ENCODE measurements at places on chromosomes 2 and 18.
A peak's percentile ranks its signal among the peaks of the same experiment; 100 is the strongest.

- DNase-seq = no peak
Observed at GRCh38 chr18:43680096-43680495, 402.8 kb upstream of the SYT4 start.

GRCh38 chr2:109377976-109378375, 235.8 kb downstream of the SEPTIN10 start:
- DNase-seq = no peak

- DNase-seq = no peak
Observed at GRCh38 chr2:240139011-240139441, 1.4 kb downstream of the OTOS start.

GRCh38 chr2:12795851-12796250, 79.1 kb downstream of the TRIB2 start:
- DNase-seq = no peak

DNA sequence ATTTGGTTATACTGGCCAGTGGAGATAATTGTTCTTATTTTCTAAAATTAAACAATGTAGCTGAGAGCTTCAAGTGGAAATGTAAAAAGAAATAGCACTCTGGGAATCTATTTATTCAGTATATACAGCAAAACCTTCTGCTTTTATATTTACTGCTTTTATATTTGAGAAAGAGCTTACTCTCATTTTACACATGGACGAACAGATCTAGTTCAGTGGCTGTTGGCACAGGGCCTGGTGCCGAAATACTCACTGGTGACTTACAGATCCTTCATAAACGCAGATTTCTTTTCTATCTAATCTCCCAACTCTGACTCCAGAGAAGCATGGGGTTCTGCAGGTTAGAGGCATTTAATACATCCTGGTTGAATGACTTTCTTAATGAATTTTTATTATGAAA, 266.2 kb downstream of the ASXL3 start:
- peak; percentile 7 for DNase-seq

GRCh38 chr2:96415684-96416083, 80.1 kb downstream of the NCAPH start:
- DNase-seq = no peak

DNA sequence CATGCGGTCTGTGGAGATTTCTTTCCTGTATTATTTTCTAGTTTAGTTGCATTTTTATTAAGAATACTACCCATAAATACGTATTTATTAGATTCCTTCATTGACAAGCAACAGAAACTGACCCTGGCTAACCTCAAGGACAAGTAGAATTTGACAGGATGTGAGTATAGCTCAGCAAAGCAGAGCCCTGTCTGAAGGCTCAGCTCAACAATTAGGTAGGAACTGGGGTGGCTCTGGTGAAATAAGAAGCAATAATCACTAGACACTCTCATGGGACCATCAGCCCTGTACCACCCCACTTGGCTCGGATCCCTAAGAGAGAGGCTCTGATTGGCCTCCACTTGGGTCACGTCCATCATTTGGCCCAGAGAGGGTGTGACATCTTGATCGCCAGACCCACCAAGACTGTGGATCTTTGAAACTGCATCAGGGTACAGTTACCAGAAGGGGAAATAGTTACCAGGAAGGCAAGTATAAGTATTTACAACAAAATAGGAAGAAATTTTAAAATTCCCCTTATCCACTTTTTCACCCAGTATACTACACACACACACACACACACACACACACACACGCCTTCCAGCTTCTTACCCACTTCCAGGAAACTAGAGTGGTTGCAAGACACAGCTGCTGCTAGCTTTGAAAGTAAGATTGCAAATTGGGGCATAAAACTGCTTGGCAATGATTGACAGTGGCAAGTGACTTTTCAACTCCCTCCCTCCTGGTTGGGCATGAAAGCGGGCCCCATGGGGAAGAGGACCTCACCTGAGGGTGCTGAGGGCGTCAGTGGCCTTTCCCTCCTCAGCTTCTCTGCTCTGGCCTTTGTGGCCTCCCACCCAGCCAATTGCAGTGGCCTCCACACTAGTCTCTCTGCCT, 41.8 kb downstream of the KCTD18 start:
- no peak for DNase-seq

- DNase-seq = no peak
Observed at GRCh38 chr2:170147576-170147975, 30.4 kb upstream of the MYO3B start.

GRCh38 chr2:20122864-20123263, 71.4 kb upstream of the LAPTM4A start:
- no peak for DNase-seq

DNA sequence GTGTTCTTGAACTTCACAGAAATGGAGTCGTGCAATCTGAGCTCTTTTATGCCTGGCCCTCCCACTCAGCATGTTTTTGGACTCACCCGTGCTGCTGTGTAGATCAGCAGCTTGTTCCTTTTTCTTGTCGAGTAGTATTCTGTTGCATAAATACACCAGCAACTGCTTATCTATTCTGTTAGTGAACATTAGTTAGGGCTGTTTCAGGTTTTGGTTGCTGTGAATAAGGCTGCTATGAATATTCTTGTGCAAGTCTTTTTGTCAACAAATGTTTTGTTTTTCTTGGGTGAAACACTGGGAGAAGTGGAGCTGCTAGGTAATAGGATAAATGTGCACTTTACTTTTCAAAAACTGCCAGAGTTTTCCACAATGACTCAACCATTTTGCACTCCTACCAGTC, 15.3 kb upstream of the CIDEA start:
- DNase-seq = no peak

DNA sequence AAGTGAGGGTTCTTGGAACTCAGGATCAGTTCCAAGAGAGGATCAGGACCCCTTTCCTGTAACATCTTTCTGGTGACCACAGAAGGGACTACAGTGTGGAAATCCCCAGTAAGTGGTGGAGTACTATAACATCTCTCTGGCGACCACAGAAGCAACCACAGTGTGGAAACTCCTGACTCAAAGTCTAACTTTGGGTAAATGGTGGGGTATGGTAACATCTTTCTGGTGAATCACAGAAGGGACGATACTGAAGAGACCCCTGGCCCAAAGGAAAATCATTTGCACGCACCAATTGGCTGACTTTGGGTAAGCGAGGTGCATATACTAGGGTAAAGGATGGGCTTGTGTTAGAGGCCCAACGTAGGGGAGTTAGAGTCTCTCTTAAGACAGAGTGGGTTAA, 56.3 kb upstream of the GULP1 start:
- no peak for DNase-seq

DNA sequence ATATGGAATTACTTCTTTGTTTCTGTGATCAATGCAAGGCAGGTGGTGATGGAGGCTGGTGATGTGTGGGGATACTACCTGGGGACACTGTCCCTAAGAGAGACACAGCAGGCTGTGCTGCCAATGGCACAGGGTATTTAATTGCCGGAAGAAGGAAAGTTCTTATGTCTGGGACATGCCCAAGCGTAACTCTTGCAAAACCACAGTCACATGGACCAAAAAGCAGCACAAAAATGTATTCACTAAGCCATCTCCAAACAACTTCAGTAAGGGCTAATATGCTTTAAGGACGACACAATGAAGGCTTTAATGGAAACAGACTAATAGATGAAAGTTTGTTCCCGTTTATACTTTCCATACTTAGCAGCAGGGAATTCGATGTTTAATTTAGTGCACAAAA, 49.7 kb upstream of the AP1S3 start:
- no peak for DNase-seq

DNA sequence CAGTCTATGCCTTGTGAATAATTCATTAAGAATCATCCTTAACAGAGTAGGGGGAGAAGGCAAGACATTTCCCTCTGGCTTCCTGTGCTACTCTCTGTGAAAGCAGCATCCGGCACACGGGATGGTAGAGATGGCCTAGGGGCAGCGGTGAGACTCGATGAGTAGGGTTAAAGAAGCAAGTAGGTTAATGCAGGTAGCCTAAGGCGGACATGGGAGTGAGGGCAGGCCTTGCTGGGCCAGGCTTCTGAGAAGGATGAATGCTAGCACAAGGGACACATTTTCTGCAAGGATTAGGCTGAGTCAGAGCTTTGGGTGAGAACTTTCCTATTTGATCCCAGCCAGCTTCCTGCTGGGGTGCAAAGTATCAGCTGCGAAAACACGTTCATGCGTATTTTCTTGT, 80.8 kb downstream of the NXPH2 start:
- DNase-seq = no peak

GRCh38 chr2:201643216-201643890, at the start of gene TMEM237:
TMEM237 (minus strand) TSS chr2:201643503; CDS start chr2:201643400, 103 bp downstream.
- DNase-seq = peak; percentile 24

- DNase-seq = no peak
Observed at GRCh38 chr2:121241466-121241865, 43.5 kb downstream of the TFCP2L1 start.

DNA sequence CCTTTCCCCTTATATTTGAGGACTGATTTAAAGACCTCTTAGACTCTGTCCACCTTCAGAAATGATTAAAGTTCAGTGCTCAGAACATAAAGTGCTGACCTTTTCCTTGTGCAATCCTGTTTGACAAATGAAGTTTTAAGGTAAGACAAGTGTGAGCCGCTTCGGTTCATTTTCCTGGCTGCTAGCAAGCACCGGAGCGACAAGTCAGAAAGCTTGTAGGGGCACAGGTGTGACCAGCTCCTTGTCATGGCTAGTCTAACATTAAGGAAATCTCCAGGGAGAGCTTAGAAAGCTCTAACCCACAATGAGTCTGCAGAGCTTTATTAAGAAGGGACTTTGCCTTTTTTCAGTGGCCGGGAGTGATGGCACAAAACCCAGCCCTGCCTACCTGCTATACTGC, 2.3 kb upstream of the NCKAP5 start:
- DNase-seq = no peak

DNA sequence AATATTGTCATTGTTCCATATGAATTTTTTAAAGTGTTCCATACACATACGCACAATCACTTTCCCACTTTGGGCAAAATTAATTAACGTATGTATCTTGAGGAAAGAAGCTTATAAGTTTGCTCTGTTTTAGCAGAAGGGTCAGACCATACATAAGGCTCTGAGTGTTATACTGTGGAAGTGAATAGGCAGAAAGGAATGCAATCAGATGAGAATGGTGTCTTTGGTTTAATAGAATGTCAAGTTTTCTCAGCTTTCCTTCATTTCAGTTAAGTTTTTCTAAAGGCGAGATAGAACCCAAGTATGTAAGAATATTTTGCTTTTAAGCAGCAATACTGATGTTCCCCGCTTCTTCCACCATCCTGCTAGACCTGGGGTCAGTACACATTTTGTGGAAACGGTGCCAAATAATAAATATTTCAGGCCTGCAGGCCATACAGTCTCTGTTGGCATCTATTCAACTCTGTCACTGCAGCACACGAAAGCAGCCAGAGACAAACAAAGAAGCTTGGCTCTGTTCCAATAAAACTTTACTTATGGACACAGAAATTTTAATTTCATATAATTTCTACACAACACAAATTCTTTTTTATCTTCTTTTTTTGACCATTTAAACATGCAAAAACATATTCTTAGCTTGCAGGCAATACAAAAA, 100.6 kb downstream of the UPP2 start:
- peak; percentile 42 for DNase-seq

DNA sequence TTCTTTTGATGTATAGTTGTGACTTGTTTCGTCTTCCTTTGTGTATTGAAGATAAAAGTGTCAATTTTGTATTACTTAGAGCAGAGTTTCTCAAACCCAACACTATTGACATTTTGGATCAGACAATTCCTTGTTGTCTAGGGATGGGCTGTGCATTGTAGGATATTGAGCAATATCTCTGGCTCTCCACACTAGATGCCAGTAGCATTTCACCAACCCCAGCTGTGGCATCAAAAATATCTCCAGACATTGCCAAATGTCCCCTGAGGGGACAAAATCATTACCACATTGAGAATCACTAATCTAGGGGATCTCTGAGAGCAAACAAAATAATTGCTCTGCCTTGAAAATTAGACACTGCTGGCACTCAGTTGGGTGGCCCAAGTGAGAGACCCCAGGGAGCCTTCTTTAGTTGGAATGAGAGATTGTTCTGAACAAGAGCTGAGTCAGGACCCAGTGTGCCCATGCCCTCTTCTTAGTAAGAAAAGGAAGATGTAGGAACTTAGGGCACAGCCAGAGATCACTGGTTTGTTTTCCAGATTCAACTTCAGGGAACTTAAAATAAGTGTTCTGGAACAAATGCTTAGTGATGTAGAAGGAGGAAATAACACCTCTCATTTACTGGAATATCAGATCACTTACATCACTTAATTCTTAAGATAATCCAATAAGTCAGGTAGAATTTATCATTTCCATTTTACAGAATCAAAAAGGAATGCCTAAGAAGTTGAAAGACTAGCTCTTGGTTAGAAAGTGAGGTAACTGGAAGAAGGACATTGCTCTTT, 466.6 kb upstream of the TNP1 start:
- no peak for DNase-seq

DNA sequence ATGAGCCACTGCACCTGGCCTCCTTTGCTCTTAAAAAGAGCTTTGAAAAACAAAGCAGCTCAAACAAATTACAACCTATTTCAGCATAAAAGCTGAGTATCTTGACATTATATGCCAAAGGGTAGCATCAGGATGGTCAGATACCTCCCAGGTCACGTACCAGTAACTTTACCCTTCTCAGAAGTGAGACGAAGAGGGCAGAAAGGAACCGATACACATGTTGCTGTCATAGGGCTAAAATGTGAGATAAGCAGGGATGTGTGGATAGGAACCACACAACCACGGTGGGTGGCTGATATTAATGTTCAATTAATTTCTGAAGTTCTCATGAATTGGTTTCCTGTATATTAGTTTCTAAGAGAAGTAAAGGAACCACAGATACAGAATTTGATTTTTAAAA, 12.6 kb upstream of the RNU2-63P start:
- no peak for DNase-seq

GRCh38 chr2:207482630-207483029, 47.1 kb upstream of the CREB1 start:
- DNase-seq = no peak

DNA sequence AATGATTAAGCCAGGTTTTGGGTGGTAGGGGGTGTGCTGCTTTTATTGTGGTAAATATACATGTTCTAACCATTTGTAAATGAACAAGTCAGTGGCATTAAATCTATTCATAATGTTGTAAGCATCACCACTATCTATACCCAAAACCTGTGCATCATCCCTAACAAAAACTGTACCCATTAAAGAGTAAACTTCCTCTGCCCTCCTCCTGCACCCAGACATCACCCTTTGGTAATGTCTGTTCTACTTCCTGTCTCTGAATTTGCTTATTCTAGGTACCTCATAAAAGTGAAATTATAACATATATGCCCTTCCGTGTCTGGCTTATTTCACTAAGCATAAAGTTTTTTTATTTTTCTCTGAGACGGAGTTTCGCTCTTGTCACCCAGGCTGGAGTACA, 14.1 kb downstream of the RIF1 start:
- DNase-seq = no peak

DNA sequence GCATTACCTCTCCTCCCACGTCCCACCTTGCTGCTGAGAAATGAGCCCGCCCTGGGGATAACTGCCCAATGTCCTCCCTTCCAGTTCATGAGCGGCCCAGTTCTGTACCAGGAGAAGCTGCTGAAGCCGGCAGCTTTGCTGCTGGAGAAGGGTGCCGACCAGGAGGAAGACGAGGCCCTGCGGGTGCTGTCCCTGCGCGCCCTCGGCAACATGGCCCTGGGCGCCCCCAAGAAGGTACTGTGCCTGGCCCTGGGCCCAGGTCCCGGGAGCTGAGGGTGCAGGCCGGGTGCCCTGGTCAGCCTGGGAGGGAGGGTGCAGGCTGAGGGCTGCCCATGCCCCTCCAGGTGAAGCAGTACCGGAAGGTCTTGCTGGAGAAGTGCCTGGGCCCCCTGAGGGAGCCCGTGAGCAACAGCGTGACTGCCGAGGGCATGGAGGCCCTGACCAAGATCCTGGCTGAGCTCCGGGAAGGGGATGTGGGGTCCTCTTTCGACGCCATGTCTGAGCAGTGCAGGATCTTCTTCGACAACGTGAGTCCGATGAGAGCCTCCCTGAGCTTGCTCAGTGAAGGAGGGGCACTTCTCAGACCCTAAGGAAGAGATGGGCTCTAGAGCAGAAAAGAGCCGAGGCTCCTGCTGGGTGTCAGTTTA, 25.7 kb downstream of the HJURP start:
- no peak for DNase-seq
